Neural crest cell (in vitro differentiated cells): ENCODE measurements at places on chromosomes 6 and 20. TPM values are rescaled to one million over a fixed set of nuclear protein-coding genes. Genes with fewer than 3 reads are reported as not detected.

GRCh38 chr6:31652925-31653724, 664 bp upstream of the BAG6 start:
- DNase-seq, result no peak

DNA sequence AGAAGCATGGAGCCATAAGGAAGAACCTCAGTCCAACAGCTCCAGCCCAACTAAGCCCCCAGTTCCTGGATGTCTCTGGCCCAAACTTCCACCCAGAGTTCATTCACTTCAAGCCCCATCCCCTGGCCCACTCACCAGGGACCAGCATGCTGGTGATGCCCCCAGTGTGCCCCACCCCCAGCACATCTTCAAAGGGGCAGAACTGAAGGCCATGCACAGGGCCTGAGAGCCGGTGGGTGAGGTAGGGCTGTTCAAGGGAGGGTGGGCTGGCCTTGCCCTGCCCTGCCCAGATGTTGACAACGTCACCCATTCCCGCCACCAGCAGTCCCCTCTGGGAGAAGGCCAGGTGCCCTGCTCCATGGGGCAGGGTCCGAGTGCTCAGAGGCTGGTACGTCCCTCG, 3.6 kb downstream of the B3GALT4 start:
- DNase-seq, result no peak

The HLA-DQB2 gene
- not detected in 2 replicates for total RNA-seq

DNA sequence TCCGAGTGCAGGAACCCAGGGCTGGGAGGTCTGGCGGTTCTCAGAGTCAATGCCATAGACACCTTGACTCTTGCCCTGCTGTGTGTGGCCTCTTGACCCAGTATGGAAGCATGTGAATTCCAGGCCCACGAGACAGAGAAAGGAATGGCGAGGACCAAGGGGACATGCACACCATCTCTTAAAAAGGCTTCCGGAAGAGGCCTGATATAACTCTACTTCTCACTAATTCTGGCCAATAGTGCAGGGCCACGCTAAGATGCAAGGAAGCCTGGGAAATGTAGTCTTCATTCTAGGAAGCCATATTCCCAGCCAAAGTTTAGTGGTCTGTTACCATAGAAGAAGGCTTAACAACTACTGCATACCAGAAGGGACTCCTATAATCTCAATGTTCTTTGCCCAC, 177.0 kb upstream of the KCNG1 start:
- no peak for DNase-seq

- DNase-seq, result no peak
Observed at GRCh38 chr20:49400410-49400809, 82.1 kb downstream of the KCNB1 start.

The INSM1 gene
- 21.7 and 22.6 TPM in 2 replicates for total RNA-seq

DNA sequence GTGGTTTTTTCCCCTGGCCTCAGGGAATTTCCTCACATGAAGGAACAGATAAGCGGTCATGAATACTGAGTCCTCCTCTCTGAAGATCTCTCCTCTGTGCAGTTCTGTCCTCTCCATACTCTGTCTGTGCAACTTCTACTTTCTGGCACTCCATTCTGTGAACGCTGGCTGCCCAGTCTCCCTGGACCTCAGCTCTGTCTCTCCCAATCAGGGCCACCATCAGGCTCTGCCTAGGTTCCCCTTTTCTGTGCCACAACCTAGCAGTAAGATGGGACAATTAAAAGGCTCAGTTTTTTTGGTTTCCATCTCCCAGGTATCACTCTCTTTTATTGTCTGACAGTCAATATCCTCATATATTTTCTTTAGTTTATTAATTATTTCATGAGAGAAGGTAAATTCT, 4.8 kb upstream of the ADGB start:
- DNase-seq, result no peak

DNA sequence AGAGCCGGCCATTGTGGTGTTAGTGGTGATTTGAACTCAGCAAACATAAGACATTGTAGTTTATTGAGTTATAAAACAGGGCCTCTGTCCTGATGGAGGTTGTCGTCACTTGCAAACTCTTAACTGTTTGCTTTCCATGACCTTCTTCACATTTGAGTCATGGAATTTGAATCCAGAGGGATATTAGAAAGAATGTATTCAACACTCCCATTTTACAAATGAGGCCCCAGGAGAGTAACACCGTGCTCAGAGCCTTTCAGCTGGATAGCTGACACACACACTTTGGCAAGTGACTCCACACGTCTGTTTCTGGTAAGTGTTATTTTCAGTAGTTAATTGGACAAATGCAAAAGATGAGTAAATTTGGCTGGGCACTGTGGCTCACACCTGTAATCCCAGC, 72.4 kb upstream of the XRN2 start:
- no peak for DNase-seq

DNA sequence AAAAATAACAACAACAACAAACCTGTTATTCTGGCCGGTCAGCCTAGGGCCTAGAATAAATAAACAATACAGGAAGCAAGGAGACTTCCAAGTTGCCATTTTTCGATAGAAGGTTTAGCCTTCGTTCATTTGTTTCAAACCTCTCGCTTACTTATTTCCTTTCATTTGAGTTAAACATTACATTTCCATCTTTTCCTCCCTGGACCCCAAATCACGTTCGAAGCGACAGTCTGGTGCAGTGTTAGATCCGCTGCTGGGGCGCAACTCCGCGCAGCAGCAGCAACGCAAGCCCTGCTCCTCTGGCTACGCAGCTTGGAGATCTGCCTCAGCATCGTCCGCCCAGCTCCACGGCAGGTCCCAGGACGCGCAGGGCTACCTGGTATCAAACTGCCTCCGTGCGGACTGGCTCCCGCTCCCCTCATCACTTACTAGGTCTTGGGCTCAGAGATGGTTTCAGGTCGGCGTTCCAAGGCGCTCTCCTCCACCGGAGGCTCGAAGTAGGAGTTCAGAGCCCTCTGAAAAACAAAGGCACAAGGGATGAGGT, 530 bp downstream of the TDP2 start:
- DNase-seq, result no peak

DNA sequence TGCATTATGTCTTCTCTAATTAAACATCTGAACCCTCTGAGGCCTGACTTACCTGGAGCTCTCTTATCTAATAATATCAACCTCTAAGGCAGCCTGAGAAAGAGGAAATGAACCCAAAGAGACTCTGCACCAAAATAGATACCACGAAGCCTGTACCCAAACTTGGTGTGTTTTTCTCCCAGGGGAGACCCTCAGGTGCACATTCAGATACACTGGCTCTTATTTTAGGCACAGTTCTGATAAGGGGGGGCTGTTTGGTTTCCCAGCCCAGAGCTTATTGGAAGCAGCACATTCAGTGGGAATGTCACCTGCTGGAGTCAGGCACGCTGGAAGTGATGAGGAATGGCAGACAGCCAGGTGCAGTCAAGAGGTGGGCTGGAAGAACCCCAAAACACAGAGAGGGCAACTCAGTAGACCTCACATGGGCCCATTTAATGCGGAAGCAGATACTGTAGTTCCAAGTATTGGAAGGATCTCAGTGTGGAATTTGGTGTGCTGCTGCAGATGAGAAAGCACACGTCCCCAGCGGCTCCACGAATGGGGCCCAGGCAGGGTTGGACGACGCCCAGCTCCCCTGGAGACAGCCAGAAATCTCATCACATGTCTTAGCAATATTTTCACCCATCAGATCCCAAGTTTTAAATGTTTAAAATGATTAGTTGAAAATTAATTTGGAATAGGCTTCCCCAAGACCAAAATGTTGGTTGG, 9.7 kb upstream of the CCR6 start:
- DNase-seq, result no peak

DNA sequence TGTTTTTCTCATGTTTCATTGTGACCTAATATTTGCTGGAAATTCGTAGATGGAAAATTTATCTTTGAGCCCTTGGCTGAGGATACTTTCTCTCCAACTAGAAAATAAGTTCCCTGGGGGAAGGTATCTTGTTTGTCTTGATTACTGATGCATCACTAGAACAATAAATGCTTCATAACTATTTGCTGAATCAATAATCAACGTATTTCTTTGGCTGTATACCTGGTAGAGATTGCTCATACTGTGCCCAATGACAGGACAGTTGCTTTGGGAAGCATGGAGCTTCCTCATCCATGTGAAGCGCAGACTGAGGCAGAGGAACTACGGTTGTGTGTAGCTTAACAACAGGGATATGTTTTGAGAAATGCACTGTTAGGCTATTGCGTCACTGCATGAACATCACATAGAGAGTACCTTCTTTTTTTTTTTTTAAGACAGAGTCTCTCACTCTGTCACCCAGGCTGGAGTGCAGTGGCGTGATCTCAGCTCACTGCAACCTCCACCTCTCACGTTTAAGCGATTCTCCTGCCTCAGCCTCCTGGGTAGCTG, 34.2 kb upstream of the RPN2 start:
- DNase-seq, result no peak

DNA sequence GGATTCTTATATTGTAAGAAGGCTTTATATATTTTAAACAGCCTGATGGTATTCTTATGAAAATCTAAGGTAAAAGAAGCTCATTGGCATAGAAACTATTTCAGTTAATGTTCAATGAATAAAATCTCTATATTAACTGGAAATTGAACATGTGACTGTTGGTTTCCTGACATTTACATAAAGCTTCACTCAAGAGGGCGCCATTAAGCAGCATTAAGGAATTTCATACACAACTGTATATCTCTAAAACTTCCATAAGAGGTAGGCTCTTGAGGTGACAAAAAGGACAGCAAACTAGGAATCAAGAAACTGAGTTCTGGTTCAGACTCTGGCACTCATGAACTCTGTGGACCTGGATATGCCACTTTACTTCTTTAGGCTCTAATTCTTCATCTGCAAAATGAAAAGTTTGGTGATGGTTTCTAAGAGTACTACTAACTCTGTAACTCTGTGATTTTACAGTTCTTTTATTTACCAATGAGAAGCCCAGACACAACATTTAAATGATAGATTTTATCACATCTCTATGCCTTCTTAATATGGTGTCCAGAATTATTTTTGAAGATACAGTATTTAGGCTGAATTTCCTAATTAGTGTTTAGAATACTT, 147.5 kb downstream of the FLRT3 start:
- no peak for DNase-seq

DNA sequence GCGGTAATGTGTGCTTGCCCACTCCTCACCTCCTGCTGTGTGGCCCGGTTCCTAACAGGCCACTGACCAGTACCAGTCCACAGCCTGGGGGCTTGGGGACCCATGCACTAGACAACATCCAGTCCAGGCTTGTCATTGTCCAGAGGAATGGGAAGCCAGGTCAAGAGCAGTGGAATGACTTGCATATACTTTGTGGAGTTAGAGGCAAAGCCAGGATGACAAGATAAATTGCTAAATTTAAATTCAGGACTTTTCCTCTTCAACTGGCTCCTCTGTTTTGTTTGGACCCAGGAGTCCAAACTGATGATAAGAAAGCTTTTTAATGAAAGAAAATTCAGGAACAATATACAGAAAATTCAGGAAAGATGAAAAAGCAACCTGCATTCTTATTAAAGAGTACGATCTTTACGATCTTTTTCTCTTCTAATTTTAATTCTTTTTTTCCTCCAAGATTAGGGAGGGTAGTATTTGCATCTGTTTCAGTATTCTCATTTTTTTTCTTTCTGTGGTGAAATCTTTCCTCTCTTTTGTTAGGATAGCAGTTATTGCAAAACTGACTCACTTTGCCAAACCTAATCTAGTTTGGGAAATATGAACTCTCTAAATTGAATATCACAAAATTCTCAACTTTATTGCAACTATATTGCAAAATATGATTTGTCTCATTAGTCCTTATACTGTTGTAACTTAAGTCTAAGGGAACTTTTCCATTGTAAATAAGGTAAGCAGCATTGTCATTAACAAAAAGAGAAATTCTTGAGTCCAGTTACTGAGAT, 48.2 kb downstream of the DCBLD1 start:
- no peak for DNase-seq

DNA sequence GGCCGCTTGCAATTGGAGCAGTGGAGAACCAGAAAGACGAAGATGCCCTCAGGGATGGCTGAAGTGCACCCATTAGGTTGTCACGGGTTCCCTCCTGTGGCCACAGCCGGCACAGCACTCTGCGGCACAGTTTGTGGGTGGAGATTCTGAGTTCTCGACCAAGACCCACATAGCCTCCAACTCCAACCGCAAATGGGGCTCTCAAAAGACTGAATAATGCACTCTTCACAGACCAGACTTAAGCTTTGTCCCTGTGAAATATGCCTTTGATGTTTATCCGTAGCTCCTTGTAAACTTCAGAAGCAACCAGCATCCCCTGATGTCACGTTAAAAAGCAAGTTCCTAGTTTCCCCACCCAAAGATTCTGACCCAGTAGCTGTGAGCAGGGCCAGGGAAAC, 934 bp upstream of the CST9 start:
- peak; percentile 86 for DNase-seq
